ENCODE measurements at places on chromosomes 13 and 19.

DNA sequence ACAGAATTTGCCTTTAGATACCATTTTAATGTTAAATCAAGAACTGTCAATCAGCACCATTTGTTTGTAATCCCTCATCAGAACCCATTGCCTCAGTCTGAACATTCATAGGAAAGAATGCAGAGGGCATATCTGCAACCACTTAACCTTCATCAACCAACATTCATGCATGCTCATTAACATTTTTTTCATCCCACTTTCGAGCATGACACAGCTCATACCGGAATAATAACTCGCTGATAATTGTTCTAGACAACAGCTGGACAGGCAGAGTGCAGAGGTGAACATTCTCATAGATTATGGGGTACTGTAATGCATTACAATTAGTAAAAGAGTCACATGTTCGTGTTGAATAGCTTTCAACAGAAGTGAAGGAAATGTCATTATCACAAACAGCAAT, 216.8 kb downstream of the DIAPH3 start:
- peak; percentile 14 for DNase-seq

GRCh38 chr19:11534948-11535347, 3.7 kb upstream of the CNN1 start:
- DNase-seq: no peak

GRCh38 chr19:3852614-3853254, 16.1 kb downstream of the ZFR2 start:
- peak; percentile 78 for DNase-seq

- no peak for DNase-seq
These were observed 70.9 kb downstream of the PEPD start for GRCh38 chr19:33450689-33451088.

GRCh38 chr13:45895881-45896280, 44.3 kb upstream of the SIAH3 start:
- no peak for DNase-seq

GRCh38 chr19:1651568-1652291, 685 bp downstream of the TCF3 start:
- DNase-seq: peak; percentile 52

DNA sequence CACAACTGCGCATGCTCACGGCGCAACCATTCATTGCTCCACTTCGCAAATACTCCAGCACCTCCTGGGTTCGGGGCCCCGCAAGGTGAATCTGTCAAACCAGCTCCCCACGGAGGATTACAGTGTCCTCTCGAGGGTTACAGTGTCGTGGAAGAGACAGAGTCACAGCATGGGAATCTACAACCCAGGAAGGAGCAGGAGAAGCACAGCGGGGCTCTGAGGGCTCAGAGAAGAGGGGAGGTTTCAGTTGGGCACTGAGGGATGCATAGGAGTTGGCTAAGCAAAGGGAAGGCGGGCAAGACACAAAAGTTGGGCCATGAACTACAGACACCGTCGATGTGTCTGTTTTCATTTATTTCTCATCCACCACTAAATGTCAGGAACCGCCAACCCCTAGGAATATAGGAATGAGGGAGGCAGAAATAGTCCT, 1.0 kb upstream of the GTF2F1 start:
- no peak for DNase-seq

DNA sequence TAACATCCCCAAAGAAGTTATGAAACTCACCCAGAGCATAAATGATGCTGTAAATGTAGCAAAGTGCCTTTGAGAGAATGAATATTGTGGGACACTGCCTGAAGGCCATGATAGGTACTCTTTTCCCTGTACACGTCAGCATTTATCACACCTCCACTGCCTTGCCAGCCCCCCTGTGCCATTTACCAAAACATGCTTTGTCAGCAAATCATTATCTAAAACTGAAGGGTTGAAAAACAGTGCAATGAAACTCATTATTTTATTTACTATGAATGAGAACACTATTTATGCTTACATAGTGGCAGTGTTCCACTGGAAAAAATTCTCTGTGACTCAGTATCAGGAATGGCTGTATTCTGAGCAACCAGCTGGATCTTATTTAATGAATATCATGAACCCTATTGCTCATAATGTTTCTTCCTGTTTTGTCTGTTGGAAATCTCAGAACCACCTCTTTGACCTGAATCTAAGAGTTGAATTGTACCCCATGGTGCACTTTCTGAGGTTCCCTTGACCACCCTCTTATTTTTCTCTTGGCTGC, 564.1 kb downstream of the DCT start:
- DNase-seq: peak; percentile 51

All from iris pigment epithelial cell (primary cell).